ENCODE measurements at places on chromosomes 5 and 9.

DNA sequence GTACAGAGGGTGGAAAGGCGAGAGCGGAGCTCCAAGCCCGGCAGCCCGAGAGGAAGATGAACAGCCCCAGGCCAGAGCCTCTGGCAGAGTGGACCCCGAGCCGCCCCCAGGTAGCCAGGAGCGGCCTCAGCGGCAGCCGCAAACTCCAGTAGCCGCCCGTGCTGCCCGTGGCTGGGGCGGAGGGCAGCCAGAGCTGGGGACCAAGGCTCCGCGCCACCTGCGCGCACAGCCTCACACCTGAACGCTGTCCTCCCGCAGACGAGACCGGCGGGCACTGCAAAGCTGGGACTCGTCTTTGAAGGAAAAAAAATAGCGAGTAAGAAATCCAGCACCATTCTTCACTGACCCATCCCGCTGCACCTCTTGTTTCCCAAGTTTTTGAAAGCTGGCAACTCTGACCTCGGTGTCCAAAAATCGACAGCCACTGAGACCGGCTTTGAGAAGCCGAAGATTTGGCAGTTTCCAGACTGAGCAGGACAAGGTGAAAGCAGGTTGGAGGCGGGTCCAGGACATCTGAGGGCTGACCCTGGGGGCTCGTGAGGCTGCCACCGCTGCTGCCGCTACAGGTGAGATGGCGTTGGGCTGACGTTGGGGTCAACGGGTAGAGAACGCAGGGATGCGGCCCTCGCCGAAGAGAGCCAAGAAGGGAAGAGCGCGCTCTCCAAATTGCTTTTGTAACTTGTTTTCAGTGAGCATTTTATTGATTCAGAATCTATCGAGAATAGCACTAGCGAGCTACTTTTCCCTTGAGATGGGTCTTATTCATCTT lies at the start of gene PTGER4:
PTGER4 (plus strand) TSS at position 3 of the 769 bp plus-strand sequence. CDS start 1,079 bp downstream, outside the sequence.
- DNase-seq, result no peak

- DNase-seq, result no peak
These were observed 73.5 kb downstream of the EFNA5 start for GRCh38 chr5:107597247-107597646.

GRCh38 chr5:160929906-160930305 lies 77.9 kb upstream of the ATP10B start:
- no peak for DNase-seq

- DNase-seq, result no peak
These were observed 18.0 kb downstream of the CLTA start for GRCh38 chr9:36208521-36209253.

DNA sequence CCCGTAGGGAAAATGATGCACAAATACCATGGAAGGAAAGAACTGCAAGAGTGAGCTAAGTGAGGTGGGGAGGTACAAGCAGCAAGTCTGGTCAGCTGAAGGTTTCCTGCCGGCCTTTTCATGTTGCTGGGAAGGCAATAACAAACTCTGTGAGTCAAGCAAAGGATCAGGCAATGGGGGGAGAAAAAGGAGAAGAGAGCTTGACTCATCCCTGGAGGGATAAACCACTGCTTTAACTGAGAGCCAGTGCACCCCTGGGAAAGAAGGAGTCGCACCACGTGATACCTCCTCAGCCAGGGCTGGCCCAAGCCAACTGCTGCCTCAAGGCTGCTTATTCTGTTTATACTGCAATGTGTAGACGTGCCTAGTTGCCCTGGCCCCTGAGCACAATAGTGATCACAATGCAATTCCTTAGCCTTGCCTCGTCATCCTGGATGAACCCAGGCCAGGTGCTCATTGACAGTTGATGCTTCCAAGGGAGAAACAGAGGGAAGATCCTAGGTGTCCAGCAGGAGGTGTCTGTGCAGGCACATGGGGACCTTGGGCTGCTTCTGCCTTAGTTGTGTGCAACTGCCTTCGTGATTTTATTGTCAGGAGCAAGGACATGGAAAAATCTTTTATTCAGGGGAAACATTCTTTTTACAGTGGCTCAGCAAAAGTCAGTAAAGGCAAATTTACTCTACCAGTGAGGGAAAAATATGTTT lies 203.0 kb upstream of the TUT7 start:
- DNase-seq, result no peak

GRCh38 chr5:88948746-88949600 lies 66.0 kb upstream of the MEF2C start:
- DNase-seq, result no peak

- DNase-seq, result no peak
These were observed 235.7 kb downstream of the NSG2 start for GRCh38 chr5:174281089-174281760.

- DNase-seq, result no peak
These were observed 157.2 kb upstream of the CD180 start for GRCh38 chr5:67353500-67354450.

DNA sequence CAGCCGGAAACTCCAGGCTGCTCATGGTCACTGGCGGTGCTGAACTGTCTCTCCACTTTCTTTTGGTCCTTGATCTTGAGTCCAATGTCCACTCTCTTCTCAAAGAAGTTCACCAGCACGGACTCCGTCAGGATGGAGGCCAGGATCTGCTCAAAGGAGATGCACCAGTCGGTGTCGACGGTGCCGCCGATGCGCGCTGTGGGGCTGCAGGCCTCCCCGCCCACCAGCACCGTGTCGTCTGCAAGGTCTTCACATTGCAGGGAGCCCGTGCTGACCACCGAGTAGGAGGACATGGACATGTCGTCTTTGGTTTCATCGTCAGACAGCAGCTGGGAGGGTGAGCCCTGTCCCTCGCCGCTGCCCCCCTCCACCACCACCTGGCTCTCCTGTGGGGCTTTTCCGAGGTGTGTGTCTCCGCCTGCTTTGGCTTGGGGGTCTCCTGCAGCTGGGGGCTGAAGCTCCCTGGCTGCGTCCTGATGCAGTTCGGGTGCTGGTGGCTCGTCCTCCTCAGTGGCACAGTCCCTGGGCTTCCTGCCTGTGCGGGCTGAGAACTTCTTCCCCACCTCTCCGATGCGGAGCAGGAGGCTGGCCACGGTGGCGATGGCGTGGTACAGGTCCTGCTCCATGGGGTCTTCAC lies 5.0 kb upstream of the MRNIP start:
- DNase-seq, result no peak

DNA sequence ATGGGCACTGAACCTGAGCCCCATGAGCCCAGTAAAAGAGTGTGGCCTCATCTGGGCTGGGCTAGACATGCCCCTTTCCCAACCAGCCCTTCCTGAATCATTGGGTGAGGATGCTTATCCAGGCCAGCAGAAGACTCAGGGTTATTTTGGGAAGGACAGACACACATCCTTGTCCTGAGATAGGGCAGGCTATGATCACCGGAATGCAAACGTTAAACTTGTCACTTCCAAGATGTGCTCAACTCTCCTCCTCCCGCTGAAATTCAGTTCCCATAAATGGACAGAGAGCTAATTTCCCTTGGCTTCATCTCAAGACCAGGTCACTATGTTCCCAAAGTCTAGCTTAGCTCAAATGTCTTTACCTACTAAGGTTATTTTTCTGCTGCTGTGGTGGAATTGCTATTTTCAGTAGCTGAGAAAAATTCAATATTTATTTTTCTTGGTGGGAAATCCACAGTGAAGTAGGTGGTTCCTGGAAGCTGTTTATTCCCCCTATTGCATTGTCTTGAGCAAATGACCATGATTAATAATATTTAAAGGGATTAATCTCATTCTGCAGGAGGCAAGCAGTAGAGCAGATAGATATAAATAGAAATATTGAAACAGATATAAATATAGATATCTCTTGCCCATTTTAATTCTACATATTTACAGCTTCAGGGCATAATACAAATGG lies 70.0 kb downstream of the NXNL2 start:
- no peak for DNase-seq

DNA sequence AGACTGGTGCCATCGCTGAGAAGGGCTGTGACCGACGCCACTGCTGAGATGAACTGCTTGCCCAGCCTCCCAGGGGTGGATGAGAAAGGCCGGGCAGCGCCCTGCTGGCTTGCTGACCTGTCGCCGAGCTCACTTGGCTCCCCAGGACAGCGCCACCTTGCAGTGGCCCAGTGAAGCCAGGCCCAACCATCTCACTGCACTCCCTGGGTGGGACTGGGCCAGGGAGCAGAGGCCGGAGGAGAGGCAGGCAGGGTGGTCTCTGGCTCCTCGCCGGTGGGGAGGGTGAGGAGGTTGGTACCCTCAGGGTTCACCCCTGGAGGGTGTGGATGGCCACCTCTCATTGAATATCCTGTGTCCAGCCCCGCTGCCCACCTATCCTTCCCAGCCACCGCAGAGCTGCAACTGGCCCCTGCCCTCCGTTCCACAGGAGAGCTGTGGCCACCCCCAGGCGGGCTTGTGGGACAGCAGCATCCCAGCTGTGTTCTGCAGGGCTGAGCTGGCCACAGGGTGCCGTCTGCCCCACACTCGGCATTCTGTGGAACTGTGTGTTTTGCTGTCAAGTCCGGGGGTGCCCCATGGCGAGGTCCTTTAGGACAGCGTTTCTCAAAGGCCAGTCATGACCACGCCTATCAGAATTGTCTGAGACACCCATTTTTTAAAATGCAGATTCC lies 41.0 kb upstream of the FCN2 start:
- no peak for DNase-seq

- no peak for DNase-seq
These were observed 6.4 kb upstream of the SLC2A8 start for GRCh38 chr9:127390563-127390962.

DNA sequence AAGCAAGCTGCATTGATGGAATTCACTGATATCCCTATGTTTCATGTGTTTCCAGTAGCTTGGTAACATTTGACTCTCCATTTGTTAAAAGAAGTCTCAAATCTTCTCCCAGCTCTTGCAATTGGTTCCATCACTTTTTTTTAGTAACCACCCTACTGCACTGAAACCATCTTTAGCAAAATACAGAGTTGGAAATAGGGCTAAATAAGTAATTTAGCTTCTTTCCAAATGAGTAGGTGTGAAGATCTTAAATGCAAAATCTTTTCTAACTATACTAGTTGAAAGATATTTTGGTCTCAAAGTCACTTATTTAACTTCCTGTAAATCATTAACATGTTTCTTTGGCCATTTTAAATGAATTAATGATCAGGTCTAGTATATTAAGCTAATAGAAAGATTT lies 138.1 kb downstream of the DIRAS2 start:
- DNase-seq, result no peak

DNA sequence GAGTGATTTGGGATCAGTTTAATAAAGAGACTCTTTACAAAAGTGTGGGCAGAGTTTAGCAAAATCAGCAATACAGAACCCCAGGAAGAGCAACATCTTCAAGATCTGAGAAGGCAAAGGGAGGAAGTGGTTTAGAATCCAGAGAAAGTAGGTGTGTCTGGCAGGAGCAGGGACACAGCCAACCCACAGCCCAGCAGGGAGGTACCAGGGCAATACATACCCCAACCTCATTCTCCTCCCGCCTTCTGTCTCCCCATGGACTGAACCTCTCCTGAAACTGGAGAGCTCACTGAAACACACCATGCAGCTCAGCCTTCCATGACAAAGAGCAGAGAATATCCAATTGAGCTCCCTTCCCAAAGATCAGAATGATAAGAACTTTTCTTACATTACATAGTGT lies 283.4 kb downstream of the PRELID2 start:
- DNase-seq, result no peak

DNA sequence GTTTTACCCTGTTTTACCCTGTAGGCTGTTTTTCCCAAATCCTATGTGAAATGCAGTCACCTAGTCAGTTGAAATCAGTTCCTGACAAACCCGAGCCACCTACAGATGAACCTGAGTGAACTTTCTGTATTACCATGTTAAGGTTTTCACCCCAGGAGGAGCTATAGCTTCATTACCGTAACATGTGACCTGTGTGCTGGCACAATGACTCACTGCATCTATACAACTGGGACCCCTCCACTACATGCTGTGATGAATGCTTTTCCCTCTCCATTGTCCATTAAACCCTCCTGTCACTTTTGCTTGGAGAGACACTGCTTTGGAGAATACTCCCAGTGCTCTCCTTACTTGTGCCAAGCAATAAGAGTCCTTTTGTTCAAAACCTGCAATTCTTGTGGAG lies 1974.8 kb downstream of the EFNA5 start:
- no peak for DNase-seq

GRCh38 chr5:140341591-140341990 lies 4.8 kb downstream of the HBEGF start:
- DNase-seq, result no peak

DNA sequence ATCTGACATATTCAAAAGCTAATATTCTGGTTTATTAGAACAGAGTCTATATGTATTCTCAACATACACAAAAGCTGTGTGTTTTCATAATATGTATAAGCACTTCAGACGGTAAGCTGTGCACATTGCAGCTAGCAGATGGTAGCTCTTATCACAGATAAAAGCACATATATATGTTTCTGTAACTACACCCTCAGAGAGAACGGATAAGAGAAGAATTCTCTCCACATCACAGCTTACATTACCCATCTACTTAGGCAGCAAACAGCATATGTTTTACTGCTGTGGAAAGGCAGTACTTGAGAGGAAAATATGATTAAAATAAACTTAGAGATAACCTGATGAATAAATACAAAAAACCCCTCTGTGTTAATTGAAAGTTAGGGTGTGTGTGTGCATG lies 450.9 kb upstream of the ZNF608 start:
- no peak for DNase-seq

DNA sequence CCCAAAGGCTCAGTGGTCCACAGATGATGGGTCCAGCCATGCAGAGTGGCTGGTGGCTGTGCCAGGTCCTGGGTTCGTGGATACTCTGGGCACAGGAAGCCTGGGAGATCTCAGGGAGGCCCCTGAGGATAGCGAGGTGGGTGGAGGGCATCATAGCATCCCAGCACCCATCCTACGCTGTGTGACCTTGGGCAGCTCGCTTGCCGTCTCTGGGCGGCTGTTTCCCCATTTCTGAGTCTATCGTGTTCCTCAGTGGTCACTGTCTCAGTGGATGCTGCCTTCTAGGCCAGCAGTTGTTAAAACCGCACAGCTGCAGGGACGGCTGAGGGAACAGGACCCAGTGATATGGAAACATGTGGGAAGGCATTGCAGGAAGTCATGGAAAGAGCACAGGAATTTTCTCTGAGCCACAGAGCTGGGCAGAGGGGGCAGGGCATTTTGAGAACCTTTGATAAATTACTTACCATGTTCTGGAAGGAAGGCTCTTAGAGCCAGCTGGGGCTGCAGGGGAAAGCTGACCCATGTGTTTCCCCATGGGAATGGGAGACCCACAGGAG lies 86.4 kb upstream of the COL5A1 start:
- DNase-seq, result no peak

DNA sequence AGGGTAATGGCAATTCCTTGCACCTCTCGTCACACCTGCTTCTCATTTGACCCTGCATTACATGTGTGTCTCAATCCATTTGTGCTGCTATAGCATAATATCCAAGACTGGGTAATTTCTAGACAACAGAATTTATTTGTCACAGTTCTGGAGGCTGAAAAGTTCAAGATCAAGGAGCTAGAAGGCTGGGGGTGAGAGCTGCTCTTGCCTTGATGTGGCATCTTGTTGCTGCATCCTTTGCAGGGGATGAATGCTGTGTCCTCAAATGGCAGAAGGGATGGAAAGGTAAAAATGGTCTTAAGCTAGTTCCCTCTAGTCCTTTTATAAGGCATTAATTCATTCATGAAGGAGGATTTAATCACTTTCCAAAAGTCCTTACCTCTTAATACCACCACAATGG lies 323.7 kb upstream of the RPS23 start:
- no peak for DNase-seq

All from NCI-H510A (cell line).